ENCODE measurements at places on chromosomes 16 and 17.

- DNase-seq: no peak
Observed at GRCh38 chr17:21157586-21158370, 31.0 kb downstream of the DHRS7B start.

GRCh38 chr16:82960918-82961317, 334.1 kb downstream of the CDH13 start:
- DNase-seq: no peak

DNA sequence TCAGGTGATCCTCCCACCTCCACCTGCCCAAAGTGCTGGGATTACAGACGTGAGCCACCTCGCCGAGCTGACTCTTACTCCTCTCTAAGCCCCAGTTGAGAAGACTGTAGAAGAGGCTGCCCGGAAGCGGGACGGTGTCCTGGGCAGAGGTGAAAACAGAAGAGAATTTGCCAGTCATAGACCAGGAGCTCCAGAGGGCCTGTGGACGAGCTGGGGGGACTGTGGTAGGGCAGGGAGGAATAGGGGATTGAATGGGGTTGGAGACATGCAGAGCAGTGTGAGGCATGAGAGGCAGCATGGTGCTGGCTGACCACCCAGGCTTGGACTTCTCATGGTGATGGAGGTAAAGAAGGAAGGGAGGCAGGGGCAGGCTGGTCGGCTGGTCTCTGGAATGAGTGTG, 17.1 kb upstream of the PHB1 start:
- DNase-seq: no peak

DNA sequence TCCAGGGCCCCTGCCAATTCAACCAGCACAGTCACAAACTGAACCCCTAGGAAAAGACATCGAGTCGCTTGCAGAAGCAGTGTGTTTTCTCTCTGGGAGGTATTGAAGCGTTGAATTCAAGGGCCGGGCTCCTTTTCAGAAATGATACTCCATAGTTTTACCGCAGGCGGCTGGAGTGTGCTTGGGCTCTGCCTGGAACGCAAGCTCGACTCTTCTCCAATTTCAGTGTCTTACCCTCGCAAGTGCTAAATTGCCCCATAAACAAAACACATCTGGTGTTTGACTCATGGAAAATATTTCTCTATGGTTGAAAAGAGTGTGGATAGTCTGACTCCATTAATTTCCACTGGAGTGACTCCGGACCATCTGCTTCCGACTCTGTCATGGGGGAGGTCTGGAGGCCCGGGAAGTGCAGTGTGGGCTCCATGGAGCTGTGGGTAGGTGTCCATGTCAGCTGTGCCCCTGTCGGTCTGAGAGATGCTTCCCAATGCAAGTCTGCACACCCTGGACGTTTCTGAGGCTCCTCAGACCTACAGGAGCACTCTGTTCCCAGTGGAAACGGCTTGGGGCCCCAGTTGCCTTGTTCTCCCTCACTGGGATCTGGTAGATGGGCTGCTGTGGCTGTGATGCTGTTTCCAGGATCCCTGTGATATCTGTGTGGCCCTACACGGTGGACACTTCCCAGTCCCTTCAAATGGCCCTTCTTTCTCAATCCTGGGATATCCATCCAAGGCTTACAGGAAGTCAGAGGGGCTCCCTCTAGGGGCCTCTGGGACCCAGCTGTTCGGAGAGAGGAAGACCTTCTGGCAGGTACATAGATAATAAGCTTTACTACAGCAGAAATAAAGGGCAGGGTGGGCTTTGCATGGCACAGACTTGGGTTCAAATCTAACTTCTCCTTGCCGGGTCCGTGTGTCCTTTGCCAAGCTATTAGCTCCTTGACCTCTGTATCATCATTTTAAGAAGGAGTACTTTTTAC, 119.8 kb upstream of the CDH13 start:
- no peak for DNase-seq

GRCh38 chr16:86508947-86509758, 1.2 kb upstream of the FOXF1 start:
- DNase-seq: no peak

DNA sequence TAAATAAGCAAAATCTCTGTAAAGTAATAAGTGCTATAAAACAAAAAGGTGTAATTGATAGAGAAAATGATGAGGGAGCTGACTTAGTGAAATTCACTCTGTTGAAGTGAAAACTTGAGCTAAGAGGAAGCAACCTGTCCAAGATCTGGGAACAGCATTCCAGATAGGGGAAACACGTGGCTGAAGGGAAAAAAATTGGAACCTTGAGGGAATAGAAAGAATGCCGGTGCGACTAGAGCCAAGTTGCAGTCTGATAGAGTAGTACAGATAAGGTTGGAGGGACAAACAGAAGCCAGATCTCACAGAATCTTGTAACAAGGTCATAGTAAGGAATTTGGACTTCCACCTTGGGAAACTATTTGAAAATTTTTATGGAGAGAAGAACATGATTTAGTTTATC, 623 bp upstream of the DDX52 start:
- no peak for DNase-seq

DNA sequence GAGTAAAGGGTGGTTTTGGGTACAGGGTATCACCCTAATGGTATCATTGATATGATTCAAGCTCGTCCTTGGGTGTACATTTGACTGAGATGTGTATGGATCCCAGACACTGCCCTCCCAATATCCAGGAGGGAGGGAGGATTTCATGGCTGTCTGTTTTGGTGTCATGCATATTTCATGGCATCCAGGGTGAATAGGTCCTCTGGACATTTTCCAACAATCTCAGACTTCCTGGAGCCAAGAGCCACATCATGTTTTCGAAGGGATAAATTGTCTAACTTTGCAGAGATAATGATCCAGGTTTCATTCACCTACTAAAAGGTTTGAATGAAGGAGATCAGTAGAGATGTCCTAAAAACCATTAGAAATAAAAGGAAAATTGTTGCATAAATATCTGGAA, 431.9 kb downstream of the SHISA9 start:
- no peak for DNase-seq

DNA sequence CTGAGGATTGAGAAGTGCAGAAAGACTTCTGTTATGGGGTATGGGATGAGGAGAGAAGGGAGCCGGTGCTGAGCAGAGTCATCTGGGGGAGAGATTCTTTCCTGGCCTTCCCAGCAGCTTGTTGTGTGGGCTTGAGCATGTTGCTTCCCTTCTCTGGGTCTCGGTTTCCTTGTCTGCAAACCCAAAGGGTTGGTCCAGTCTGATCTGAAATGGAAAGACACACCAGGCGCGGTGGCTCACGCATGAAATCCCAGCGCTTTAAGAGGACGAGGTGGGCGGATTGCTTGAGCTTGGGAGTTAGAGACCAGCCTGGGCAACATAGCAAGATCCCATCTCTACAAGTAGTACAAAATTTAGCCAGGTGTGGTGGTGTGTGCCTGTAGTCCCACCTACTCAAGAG, 6.0 kb downstream of the SOCS3 start:
- DNase-seq: no peak

- DNase-seq: no peak
Observed at GRCh38 chr16:89690392-89690901, 4.0 kb downstream of the CDK10 start.

GRCh38 chr17:79600071-79600470, 10.8 kb downstream of the RBFOX3 start:
- DNase-seq: no peak

GRCh38 chr17:74529243-74529642, 2.0 kb downstream of the CD300LB start:
- DNase-seq: no peak

GRCh38 chr16:48487287-48487686, 102.1 kb upstream of the SIAH1 start:
- no peak for DNase-seq

DNA sequence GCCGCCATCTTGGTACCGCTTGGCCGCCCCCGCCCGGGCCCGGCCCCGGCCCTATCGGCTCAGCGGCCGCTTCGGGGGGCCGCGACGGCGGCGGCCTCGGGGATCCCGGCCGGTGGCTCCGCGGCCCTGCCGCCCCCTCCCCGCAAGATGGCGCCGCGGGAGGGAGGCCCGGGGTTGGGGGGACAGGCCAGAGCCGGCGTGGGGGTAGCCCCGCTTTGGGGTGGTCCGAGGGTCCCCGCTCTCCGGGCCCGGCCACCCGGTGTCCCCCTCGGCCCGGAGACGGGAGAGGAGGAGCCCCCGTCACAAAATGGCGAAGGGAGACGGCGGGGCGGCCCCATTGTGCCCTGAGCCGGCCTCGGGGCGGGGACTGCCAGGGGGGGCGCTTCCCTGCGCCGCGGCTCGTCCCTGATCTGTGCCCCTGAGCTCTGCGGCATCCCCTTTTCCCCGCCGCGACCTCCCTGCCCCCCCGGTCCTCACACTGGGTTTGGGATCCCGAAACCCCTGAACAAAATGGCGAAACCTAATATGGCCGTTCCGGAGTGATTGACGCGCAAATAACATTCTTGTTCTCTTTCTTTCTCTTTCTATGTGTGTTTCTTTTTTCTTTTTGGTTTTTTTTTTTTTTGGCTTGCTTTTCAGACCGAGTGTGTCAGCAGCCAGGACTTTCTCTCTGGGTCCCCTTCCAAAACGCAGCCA, 986 bp downstream of the HAPSTR1 start:
- peak; percentile 49 for DNase-seq

GRCh38 chr16:144797-145252, 6.4 kb upstream of the NPRL3 start:
- no peak for DNase-seq

- DNase-seq: no peak
Observed at GRCh38 chr16:2824626-2825025, 5.5 kb upstream of the ZG16B start.

Measured in effector memory CD4-positive, alpha-beta T cell (primary cell).